ENCODE measurements at places on chromosomes 12 and 14.

- DNase-seq = no peak
Observed at GRCh38 chr14:101071493-101071906, 168.0 kb upstream of the RTL1 start.

DNA sequence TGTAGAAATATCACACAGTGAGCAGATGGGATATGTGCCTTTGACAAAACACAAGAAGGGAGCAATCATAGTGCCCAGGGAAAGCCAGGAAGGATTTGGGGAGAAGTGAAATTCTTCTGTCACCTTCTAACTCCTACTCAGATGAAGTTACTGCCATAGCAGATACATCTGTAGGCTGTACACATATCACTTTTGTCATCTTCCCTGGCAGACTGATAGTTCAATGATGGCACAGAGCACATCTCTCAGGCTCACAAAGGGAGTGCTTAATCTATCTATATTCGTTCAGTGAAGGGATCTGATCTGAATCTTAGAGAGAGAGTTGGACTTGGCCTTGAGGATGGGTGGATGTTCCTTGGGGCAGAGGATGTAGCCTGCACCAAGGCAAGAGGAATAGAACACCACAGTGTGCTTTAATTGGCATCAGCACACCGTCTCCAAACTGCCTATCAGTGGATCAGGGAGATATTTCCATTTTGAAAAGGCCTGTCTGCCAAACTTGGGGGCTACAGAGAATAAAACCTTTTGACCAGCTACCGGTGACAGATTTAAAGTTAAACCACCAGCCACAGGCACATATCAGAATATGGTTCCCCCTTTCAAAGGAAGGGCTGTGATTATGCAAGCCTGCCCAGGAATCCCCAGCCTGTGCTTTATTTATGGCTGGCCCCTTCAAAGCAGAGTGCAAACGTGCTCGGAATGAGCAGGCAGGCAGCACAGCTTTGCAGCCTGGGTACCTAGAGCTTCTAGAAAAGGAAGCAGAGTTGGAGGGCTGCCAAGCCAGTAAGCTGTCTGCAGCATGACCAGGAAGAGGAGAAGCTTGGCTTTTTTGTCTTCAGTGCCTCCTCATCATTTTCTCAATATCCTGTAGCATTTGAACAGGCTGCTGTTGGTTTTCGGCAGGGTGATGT lies 165.5 kb upstream of the DYRK2 start:
- no peak for DNase-seq

DNA sequence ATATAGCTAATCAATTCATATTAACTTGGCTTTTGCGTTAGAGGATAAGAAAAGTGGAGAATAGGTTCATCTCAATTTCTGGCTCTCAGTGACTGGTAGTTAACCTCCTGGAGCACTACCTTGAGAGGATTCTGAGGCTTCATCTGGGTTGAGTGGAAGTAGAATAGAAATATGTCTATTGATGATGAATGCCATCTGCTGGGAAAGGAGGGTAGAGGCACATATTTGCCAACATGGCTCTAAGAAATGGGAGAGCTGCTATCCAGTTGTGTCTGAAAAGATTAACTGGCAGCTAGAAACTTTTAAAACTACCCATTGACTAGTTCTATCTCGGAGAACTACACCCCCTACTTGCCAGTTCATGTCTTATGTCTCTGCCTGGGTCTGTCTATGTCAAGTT lies 530.1 kb downstream of the NRXN3 start:
- no peak for DNase-seq

DNA sequence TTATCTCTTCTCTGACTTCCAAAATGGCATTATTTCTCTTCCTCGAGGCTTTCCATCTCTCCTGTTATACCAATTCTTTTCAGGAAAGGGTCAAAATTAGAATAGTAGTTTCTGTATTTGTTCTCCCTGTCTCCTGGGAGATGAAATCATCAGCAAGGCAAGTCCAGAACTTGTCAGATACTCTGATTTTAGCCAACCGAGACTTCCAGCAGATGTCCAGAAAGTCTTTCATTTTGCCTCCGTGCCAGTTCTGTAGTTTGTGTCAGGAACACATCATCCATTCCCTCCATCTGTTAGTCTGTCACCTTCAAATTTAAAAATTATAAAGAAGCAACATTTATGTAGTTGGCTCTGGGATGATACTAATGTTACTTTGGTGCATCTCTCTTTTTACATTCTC lies 275.7 kb downstream of the CCDC59 start:
- no peak for DNase-seq

DNA sequence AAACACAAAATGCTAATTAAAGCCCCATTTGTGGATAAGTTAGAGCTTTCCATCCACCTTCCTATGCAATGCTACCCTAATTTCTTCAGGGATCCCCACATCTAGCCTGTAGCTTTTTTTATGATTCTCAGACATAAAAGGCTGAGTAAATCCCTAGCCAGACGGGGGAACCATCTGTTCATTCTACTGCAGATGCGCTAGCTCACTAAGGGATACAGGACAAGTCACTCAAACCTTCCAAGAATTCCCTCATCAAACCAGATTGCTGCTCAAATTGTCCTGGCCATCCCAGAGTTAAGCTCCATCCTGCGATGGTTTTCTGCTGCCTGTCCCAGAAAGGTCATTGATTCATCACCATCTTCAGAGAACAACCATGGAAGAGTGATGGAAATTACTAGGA lies 56.7 kb downstream of the MYRFL start:
- no peak for DNase-seq

DNA sequence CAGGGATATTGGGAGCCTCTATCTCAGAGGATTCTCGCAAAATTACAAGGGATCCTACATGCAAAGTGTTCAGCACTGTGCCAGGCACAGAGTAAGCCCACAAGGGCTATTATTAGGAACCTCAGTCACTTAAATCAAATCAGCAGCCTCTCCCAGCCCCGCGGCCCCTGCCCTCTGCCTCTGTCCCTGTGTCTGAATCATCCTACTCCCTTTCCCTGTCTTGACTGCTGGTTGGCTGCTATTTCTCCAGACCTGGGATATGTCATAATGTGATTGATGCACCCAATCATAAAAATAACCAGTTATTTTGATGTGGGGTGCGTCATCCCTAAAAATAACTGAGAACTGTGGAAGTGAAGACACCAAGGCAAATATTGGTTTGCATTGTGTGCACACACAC lies 176.3 kb downstream of the KSR2 start:
- DNase-seq = no peak

DNA sequence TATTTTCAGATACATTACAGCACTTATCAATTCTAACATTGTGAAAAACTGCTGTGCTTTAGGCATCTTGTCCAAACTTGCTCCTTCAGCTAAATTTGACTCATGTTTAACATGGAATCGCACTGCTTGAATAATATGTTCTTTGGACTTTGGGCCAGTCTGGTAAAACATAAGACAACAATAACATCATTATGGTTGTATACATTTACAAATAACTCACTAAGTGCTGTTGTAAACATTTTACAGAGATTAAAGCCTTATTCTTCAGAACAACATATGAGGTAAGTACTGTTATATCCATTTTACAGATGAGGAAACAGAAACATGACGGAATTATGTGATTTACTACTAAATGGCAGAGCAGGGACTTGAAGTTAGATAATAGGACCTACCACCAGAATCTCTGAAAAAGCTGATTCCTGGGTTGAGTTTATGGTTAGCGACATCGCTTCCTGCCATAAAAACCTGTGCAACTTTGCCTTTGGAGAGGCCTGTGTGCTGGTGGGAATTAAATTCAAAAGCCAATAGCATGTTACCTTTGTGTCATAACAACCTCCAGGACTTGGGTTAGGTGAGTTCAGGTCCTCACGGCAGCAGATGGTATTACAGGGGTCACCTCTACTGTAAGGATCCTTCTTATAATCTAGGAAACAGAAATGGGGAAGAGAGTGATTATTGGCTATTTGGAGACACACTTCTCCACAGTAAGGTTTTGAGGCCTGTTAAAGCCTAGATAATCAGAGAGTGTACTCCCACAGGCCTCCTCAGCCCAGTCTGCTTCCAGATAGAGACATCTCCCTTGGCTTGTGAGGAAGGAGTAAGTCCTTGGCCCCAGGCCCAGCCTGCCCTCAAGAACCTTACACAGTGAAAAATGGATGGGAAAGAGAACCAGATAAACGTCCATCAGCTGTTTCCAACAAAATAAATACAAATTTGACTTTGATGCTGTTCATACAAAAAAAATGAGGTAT lies 61.8 kb downstream of the PLBD1 start:
- DNase-seq = no peak
